ENCODE measurements at places on chromosomes 2 and 18.

GRCh38 chr18:48828691-48829442 is 121.9 kb downstream of the SMAD7 start:
- peak; percentile 62 for DNase-seq

DNA sequence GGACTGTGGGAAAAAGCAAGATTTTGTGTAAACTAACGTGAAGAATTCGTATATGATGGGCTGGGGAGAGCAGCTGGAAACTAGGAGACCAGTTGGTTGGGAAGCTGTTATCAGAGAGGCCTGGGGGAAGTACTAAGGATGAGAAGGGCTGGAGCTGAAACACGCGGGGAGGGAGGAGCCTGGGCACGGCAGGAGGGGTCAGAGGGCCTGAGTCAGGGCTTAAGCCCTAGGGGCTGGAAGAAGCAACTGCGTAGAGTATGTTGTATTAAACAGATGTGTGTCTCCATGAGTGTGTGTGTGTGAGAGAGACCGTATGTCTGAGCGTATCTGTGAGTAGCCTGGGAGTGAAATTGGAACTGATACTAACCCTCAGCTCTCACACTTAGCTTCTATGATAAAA is 8.4 kb downstream of the POMC start:
- DNase-seq: no peak

DNA sequence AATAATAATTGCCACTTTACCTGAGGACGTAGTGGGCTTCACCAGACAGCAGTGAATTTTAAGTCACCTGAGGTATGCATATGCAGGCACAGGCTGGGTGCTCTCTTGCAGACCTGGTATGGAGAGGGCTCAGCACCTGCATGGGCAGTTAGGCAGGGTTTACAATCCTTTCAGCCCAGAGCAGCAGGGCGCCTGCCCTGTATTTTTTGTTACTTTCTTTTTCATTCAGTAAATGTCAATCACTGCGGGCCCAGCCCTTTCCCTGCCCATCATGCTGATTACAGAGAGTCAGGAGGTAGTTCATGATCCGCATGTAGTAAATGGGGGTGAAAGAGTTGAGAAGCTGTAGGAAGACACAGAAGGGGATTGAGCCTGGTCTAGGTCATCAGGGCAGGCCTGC is 147.0 kb upstream of the ALPP start:
- DNase-seq: no peak

DNA sequence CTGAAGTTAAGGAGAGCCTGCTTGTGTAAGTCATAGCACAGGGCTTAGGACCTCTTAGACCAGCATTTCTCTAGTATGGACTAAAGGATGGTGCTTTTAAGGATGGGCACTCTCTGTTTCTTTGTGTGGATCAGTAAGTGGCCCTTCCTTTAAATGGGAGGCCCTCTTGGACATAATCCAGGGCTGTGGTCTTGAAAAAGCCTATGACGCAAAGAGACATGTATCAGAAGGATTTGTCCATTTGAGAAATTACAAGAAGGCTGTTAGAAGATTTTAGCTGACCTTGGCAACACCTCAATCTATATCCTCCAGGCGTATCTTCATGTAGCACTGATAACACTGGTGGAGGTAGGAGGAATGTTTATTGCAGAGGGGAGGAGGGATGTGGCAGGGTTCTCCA is 79.2 kb downstream of the PRPF40A start:
- no peak for DNase-seq

GRCh38 chr2:141534666-141535362 is 596.0 kb downstream of the LRP1B start:
- no peak for DNase-seq

GRCh38 chr2:27427863-27428212 is 593 bp upstream of the NRBP1 start:
- no peak for DNase-seq

DNA sequence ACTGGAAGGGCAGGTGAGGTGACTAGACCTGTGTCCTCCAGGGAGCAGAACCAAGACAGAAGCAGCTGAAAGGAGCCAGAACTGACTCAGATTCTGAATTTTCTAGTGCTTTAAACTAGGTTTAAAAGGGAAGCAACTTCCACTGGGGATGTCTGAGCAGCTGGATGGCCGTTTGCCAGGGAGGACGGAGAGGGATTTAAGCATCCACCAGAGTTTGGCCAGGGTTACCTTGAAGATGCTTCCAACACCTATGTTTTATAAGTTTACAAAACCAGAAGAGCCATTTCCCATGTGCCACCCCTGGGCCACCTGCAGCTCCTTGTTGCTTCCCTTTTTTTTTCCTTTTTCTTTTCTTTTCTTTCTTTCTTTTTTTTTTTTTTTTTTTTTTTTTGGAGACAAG is 48.6 kb upstream of the RBM44 start:
- DNase-seq: no peak

GRCh38 chr2:188811522-188811921 is 162.7 kb upstream of the COL3A1 start:
- DNase-seq: no peak

DNA sequence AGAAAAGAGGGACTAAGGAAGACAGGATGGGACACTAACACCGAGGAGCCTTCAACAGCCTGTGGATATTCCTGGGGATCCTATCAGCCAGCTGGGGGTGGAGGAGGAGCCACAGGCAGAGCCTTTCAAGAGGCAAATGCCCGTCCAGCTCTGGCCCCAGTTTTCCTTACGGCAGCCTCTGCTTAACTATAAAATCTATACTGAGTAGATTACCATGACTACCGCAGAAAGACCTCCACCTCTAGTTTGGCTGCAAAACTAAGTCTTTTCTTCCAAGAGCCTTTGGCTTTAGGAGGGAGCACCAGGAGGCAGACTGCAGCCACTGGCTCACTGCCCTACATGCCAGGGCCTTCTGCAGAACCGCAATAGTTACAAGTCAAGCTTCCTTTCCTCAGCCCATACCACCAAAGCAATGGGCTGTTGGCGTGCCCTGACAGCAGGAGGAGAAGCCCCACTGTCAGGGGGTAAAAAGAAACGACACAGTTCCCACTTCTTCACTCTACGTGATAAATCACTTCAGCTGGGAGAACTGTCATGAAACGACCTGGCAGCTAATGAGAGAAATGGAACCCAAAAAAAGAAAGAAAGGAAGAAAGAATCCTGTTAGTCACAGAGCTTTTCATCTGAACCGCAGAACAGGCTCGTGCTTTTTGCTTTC is 25.1 kb upstream of the CREB1 start:
- peak; percentile 68 for DNase-seq

DNA sequence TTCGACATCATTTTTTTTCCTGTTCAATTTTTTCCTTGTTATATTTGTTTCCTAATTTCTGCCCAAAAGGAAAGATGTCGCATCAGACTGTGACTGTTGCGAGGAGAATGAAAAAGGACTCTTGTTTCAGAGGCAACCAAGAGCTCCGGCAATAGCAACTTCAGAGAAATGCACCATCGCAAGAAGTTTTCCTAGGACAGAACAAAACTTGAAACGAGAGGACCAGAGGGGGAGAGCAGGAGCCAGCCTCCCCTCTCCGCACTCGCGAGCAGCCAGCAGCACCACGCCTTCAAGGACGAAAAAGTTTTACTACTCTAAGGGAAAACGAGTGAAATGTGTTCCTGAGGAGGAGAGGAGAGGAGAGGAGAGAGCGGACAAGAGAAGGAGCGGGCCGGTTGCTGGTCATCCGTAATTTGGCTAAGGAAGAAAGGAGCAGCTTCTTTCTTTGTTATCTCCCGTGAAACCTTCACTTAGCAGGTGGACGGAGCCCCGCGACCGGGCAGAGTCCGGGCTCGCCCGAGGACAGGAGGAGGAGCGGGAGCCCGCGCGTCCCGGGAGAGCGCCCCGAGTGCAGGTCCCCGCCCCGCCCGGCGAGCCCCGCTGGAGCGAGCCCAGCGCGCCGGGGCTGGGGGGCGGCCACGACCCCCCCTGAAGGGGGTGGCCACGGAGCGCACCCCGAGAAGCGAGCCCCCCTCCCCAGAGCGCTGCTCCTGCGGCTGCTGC is 744 bp downstream of the POU3F3 start:
- DNase-seq: no peak

DNA sequence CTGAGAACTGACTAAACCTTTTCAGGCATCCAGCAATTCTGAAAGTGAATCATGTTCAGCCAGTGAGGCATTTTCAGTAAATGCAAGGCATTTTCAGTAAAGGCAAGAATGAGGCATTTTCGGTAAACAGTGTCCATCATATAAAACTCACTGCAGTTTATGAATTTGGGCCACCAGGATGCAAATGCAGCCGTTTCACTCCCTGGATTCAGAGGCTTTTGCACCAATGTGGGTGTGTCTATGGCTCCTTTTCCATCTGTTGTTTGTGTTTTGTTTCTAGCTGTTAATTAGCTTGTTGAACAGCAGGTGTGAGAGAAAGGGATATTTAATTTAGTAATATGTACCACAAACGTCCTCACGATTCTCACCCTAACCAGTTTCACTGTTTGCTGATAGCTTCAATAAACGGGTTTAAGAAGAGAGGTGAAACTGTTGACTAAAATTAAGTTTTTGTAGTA is 116.3 kb upstream of the PGAP1 start:
- DNase-seq: no peak

- peak; percentile 60 for DNase-seq
These were observed 58.2 kb downstream of the ACKR3 start for GRCh38 chr2:236627841-236628240.

- DNase-seq: no peak
These were observed 62.0 kb downstream of the MTCL1 start for GRCh38 chr18:8767340-8767739.

DNA sequence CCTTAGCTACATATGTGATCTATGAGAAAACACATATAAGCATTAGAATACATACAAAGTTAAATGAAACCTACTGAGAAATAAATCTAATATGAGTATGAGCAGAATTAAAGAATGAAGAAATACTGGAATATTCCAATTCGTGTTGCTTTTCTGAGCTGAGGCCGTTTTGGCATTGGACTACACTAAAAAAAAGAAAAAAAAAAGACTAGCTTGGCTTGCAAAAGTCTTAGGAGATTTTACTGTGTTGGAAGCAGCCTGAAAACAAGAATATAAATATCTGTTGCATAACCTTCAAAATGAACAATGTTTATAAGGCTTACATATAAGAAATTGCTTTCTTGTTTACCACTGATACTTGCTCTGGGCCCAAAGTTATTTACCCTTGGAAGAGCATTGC is 562.8 kb downstream of the TMEM182 start:
- no peak for DNase-seq

DNA sequence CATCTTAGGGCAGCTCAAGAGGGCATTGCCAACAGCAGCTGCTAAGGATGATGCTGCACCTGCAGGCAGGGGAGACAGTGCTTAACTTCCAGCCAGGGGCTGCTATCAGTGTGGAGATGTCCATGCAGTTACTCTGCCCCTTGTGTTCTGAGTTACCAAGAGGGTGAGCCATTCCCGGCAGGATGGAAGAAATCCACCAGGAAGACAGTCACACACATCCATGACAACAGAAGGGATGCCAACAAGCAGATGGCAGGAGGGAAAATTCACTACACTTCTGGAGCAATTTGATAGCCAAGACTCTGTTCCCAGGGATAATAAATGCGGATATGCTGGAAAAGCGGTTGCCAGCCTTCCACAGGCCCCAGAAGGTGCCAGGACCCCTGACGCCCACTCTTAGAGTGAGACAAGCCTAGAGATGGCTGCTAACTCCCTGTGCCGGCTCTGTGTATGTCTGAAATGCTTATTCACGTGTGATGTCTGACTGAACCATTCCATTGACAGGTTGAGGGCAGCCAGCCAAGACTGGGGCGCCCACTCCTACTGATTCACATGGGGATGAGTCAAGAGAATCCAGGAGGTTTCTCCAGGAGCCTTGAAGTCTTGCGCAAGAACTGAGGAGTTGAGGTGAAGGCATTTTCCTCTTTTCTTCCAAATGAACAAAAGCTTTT is 24.5 kb downstream of the LOXHD1 start:
- DNase-seq: peak; percentile 45

- DNase-seq: no peak
These were observed 24.9 kb downstream of the IGFBP5 start for GRCh38 chr2:216670266-216671080.

- no peak for DNase-seq
These were observed 20.5 kb upstream of the ITSN2 start for GRCh38 chr2:24380820-24381219.

DNA sequence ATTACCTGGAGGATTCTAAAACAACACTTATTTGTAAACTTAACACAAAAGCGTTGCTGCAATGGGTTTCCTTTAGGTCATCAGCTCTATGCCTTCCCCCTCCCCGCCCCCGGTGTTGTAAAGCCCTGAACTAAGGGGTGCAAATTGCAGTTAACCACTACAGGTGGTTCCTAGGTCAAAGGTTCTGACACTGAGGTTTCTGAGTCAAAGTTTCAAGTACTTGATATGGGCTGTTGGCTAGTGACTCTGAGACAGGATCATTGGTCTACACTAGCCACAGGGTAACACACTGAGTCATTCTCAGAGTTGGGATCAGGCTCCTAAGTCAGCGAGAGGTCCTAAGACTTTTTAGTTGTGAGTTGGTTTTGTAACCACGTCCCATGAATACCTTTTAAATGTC is 15.4 kb downstream of the IL1B start:
- DNase-seq: no peak

DNA sequence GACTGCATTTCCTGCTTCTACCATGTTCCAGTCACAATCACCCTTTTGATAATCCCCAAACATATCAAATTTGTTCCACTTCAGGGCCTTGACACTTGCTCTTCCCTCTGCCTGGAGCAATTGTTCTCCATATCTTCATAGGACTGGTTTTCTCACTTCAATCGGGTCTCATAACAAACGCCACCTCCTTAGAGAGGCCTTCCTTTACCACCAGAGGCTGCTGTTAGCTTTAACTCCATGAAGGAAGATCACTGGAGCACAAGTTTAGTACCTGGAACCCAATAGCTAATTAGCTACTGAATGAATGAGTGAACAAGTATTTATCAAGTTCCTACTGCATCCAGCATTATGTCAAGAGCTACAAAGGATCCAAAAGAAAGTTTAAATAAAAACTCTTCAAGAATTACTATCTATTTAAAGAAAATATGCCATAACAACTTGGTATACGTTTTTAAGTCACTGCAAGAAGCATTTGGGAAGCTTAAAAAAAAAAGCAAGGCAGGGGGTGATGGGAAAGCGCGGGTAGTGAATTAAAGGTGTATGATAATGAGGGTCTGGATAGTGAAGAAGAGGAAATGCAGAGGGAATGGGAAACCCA is 58.8 kb downstream of the BAZ2B start:
- no peak for DNase-seq

DNA sequence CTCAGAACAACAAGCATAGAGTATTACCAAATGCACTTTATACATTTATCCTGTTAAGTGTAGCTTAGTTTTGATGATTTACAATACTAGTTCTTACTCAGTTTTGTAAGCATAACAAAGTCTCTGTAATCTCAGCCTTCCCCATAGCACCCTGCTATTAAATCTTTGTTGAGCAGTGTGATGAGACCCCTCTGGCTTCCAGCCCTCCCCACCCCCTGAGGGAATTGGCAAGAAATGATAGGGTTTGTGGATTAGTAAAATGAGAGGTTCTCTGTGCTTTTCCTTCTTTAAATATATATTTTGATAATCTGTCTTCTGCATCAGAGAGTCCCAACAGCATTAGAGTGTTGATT is 37.2 kb downstream of the ZNF521 start:
- DNase-seq: no peak

DNA sequence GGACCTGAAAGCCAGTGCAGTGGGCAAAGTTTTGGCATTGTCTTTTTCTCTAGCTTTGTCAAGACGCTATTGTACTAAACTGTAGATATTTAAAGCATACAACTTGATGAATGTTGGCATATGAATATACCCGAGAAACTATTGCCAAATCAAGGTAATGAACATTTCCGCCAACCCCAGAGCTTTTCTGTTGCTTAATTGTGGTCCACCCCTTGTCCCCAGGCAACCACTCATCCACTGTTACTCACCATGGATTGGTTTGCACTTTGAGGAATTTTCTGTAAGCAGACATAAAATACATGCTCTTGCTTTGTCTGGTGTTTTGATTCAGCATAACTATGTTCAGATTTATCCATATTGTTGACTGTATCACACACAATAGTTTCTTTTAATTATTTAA is 688.4 kb downstream of the ADCYAP1 start:
- DNase-seq: no peak

Measured in left forelimb (tissue), 1 donor.